ENCODE measurements at places on chromosomes 4 and X.

DNA sequence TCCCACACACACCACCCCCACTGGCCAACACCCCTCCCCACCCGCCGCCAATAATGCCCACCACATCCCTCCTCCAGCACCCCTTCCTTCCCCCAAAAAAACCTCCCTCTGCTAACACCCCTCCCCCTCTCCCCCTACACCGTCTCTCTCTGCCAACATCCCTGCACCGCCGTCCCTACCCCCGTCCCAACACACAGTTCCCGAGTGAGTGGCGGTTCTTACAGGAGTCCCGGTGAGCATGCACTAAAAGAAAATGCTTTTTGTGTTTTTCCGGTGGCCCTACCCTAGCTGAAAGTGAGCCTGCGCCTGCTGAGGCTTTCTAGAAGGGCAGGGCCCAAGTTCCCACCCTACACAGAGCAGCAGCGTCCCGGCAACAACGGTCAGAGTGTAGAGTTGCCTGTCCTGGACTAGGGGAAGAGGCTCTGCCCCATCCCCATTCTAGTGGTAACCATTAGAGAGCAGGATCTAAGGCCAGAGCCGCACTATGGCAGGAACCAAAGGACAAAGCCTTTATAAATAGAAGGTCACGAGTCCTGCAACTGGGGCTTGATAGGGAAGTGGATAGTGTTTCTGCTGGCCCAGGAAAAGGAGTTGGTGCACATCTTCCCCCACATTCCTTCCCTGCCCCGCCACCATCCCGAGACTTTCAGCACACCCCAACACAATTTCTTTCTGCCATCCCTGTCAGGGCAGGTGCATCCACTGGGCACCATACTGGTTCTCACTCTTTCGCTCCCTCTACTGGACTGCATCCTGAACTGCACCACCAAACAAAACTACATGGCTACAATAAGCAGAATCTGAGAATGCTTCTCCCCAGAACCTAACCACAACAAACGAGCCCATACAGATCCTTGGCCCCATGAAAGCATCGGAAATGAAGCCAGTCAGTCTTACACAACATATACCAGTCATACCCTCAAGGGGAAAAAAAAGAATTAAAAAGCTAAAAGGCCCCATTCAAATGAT lies 78.1 kb upstream of the PAGE3 start:
- DNase-seq, result peak; percentile 7

DNA sequence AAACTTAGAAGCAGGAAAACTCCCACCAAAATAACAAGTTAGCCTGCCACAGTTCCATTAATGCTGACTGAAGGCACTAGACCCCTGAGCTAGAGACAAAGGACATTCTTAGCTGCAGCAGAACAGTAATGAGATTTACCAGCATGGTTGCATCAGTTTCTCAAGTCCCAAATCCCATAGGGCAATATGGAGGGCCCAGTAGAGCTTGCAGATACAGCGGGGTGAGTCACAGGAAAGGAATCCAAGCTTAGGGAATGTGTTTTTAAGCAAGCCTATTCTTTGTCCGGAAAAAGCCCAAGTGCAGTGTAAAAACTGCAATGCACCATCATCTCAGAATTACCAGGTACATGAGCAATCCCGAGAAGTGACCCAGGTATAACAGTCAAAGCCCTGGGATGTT lies 51.3 kb upstream of the EXOC1L start:
- no peak for DNase-seq

DNA sequence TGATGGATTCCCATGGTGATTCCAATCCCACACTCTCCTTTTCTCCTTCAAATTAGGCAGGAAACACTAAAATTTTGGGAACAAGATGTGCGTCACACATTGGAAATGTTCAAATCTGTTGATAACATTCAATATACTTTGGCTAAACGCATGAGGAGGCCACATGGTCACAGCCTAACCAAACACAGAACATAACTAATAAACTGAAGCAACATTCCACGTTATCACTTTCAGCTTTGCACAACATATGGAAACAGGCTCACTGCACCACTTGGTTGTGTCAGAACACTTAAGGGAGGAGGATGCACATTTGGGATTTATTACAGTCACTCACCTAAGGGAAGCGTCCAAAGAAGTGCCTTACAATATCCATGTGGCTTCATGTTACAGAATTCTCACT lies 4.7 kb downstream of the SH3RF1 start:
- no peak for DNase-seq

GRCh38 chr4:55661398-55662056 lies 25.4 kb upstream of the NMU start:
- DNase-seq, result no peak

- no peak for DNase-seq
These were observed 52.7 kb upstream of the FTHL17 start for GRCh38 chrX:31124536-31124935.

- DNase-seq, result no peak
These were observed 373.1 kb upstream of the LCORL start for GRCh38 chr4:18394656-18395055.

DNA sequence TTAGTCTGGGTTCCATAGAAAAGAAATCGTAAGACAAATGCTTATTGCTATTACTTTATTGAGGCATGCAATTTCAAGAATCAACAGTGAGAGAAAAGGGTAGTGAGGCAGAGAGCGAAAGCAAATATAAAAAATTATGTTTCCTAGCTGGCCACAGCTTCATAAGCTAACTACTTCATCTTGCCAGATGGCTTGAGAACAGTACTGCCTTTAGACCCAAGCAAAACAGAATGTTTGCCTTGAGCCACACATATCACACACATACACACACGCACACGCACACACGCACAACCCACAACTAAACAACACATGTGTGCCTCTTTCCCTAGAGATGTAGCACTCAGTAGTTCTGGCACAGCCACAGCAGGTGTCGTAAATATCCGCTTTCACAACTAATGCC lies 31.6 kb upstream of the NR0B1 start:
- DNase-seq, result no peak

- no peak for DNase-seq
These were observed 187.8 kb downstream of the FRAS1 start for GRCh38 chr4:78244705-78245485.

GRCh38 chr4:24394041-24394440 lies 190.3 kb downstream of the DHX15 start:
- DNase-seq, result no peak

GRCh38 chr4:112058433-112058832 lies 86.8 kb upstream of the FAM241A start:
- no peak for DNase-seq

DNA sequence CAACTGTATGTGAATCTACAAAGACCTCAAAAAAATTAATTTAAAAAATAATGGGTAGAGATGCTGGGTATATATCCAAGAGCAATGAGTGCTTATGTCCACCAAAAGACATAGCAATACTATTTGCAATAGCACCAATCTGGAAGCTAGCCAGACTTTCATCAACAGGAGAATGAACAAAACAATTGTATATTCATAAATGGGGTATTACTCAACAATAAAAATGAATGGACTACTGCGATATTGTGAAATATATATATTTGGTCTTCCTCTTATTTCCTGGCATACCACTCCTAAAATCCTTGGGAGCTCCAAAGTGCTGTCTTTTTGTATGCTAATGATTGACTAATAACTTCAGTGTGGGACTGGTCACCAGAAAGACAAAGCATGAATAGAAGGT lies 77.5 kb downstream of the MSN start:
- DNase-seq, result no peak

DNA sequence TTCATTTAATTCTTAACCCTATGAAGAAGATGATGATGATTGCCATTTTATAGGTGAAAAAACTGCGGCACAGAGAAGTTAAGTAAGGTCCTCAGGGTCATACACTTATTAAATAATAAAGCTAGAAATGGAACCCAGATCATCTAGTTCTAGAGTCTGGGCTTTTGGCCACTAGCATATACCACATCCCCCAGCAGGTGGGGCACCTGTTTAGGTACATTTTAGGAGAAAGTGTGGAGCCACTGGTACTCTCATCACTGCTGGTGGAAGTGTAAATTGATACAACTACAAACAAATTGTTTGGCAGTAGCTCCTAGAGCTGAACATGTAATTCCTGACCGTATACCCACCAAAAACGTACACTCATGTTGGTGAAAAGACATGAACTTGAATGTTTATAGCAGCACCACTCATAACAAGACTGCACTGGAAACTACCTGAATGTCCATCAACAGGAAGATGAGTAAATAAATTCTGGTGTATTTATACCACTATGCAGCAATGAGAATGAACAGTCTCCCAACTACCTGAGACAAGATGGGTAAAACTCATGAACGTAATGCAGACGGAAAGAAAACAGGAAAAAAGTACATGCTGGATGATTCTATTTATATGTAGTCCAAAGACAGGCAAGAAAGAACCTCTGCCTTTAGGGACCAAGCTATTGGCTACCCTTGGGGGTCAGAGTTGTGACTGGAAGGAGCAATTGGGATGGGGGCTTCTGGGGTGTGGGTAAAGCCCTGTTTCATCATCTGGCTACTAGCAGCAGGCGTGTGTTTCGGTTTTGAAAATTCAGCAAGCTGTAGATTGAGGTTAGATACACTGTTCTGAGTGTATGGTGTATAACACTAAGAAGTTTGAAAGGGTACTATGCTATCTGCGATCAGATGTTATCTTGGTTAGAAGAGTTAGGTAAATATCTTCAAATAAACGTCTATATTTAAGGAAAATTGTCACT lies 72.3 kb upstream of the ADGRG2 start:
- no peak for DNase-seq

Measured in stimulated activated CD8-positive, alpha-beta memory T cell treated with anti-CD3 and anti-CD28 coated beads, Interleukin-2, amount 100 ng/mL, for 48 hours (primary cell).